ENCODE measurements at places on chromosomes 12 and 14.

DNA sequence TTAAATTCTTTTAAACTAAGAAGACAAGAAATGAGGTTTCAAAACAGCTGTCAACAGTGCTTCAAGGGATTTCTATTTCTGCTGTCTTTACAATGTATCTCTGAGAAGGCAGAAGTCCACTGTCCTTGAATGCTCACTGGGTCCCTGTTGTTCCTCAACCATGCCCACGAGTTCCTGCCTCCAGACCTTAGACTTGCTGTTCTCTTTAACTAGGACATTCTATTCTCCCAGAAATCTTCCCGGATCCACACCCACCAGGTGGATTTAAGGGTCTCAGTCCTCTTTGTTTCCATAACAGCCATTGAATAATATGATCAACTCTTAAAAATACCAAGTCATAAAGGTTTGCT is 6.7 kb upstream of the SLC41A2 start:
- DNase-seq, result no peak

DNA sequence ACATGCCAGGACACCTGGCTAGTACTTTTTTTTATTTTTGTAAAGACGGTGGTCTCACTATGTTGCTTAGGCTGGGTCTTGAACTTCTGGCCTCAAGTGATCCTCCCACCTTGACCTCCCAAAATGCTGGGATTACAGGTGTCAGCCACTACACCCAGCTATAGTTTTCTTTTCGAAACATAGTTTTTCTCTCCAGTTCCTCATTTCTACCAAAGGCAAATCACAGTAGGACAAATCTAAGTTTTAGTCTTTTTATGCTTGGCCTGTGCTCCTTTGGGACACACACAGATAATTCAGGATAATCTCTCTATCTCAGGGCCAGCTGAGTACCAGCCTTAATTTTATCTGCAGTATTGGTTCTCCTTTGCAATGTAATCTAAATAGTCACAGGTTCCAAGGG is 100.7 kb downstream of the KCNMB4 start:
- DNase-seq, result no peak

DNA sequence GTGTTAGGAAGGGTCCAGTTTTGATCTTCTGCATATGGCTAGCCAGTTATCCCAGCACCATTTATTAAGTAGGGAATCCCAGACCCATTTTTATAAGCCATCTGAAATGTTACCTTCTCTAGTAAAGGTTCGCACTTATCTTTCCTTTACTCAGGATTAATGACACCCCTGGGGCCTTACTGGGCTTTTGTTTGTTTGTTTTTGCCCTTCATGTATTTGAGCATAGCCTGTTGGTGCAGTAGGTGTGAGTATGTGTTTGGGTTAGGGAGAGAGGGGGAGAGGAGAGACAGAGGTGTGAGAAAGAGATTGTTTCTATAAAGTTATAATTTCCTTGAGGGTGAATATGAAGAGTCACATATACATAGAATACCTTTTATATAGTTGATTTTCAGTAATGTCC is 96.9 kb downstream of the AKAP6 start:
- no peak for DNase-seq

- DNase-seq, result no peak
Observed at GRCh38 chr12:69998922-69999321, 173.9 kb downstream of the MYRFL start.

- DNase-seq, result no peak
Observed at GRCh38 chr14:91250912-91251311, 6.4 kb upstream of the GPR68 start.

Data from inflammatory macrophage treated with lipopolysaccharide for 4 hours (primary cell).